Head of caudate nucleus (tissue), 42 donors: ENCODE measurements at places on chromosomes 7 and 10.

DNA sequence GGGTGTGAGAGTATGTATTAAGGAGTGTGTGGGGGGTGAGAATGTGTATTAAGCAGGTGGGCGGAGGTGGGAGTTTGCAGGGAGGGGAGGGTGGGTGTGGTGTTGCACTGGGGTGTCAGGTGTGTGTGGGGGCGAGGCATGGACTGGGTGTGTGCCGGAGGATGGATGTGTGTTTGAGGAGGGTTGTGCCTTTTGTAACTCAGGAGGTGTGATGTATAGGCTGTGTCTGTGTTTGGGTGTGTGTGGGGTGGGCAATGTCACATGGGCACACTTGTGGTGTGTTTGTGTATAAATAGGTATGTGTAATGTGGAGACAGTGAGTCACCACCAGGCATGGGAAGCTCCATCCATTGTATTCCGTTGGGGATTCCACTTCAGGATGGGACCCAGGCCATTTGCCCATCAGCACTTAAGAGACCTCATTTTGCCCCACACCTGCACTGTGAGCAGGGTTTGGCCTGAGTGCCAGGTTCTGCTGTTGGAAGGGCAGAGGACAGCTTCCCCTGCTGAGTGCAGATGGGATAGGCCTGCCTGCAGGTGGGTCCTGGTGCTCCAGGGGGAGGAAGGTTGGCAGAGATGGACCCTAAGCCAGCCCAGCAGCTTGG is 5.8 kb downstream of the UNC5B start:
- DNase-seq: no peak

DNA sequence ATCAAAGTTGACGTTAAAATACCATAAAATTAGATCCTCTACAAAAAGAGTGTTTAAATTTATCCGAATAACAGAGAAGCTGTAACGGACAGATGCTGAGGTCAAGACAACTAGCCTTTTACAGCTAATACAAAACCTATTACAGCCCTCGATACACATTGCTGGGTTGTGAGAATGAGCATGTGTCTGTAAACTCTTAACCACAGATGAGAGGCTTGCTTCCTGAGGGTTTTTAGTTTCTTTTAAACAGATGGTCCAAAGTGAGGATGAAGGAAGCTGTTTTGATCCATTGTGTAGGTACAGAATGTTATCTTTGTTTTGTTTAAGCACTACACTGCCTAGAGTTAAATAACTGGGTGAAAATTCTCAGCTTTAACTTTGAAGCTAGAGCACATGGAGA is 578.2 kb downstream of the PARD3 start:
- DNase-seq: no peak

DNA sequence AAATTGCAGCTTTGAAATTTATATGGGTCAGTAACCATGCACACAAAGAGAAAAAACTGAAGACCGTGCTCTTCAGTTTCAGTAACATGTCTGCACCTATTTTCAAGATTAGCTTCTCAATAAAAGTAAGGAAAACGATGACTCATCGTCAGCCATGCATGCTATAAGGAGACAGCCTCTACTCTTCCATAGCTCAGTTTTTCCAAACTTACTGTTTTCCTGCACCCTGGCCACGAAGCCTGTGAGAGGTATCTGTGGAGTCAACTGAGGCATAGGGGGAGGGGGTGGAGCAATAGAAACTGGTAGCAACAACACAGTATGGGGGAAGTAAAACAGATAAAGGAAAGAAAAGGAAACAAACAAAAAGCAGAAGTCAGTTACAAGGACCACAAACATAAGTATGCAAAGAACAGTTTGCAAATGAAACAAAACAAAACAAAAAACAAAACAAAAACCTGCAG is 58.0 kb downstream of the PDSS1 start:
- DNase-seq: no peak

GRCh38 chr10:9166770-9167169 is 1112.3 kb downstream of the GATA3 start:
- DNase-seq: no peak

DNA sequence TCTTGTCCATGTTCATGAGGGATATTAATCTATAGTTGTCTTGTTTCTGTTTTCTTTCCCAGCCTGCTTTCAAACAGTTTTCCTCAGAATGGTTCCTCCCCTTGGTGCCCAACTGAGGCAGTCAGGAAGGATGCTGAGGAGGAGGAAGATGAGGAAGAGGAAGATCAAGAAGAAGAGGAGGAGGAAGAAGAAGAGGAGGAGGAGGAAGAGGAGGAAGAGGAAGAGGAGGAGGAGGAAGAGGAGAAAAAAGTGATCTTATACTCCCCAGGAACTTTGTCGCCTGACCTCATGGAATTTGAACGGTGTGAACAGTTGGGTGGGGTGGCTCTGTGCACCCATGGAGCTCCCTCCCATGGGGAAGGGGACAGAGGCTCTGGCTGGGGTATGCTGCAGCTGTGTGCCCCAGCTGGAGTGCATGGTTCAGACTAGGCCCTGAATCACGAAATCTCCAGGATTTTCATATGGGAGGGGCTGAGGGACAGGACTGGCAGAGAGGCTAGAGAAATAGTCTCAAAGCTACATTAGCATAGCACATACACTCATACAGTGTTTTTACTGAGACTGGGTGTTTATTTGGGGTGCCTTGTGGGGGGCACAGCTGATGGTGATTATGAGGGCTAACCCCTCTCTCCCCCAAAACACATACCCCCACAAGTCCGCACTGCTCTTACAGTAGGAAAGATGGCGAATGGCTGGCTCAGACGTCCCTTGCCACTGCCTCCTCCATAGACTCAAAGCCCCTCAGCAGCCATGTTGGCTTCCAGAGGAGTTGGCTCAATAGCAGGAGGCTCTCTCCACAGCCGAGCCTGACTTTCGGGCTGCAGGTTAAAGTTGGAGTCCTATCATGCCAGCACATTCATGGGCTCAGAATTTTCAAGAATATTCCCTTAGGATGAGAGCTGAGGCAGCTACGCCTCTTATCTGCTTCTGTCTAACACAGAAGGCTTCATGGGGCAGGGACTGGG is 11.9 kb downstream of the STRA8 start:
- no peak for DNase-seq

DNA sequence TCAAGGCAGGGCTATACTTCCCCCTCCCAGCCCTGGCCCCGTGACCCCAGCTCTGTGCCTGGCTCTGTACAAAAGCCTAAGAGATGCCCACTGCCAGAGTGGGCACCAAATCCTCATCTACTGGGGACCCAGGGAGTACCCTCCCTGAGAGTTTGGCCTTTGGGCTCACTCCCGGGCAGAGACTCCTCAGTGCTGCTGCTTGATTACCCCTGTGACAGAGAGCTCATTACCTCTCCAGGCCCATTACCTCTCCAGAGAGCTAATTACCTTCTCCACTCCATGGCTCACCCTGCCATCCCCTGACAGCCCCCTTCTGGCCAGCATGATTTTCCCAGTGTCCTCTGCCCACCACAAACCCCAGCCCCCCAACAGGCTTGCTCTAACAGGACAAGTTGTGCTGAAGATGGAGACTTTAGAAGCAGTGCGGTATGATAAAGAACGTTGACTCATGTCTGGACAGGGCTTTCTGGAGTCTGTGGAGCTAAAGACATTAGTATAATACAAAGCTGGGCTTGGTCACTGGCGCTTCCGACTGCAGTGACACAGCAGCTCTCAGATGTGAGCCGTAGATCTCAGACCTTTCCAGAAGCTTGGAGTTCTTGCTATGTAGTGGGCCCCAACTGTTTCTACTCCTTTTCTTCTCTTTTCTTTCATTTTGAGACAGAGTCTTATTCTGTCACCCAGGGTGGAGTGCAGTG is 111.3 kb upstream of the KCTD7 start:
- DNase-seq: no peak

- no peak for DNase-seq
These were observed 19.9 kb upstream of the HOXA13 start for GRCh38 chr7:27219821-27220220.

- no peak for DNase-seq
These were observed 1.2 kb downstream of the FOXK1 start for GRCh38 chr7:4683043-4683883.

GRCh38 chr10:43921478-43921877 is 272.8 kb upstream of the ZNF32 start:
- DNase-seq: no peak

GRCh38 chr10:122078965-122079795 is 90.2 kb downstream of the TACC2 start:
- DNase-seq: no peak

GRCh38 chr7:158023157-158023556 is 564.5 kb downstream of the PTPRN2 start:
- DNase-seq: no peak

DNA sequence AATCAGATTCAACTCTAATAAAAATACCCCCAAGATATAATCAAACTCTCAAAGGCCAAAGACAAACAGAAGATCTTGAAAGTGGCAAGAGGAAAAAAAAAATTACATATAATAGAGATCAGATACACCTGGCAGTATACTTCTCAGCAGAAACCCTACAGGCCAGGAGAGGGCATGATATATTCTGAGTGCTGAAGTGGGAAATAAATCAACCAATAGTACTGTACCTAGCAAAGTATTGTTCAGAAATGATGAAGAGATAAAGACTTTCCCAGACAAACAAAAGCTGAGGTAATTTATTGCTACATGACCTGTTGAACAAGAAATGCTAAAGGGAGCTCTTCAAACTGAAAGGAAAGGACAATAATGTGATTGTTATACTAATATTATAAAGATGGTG is 291.9 kb downstream of the SH2D4B start:
- DNase-seq: no peak

- no peak for DNase-seq
These were observed 603.8 kb upstream of the LRRTM3 start for GRCh38 chr10:66321723-66322665.

- DNase-seq: no peak
These were observed 72.3 kb downstream of the ELMO1 start for GRCh38 chr7:37376386-37376785.

- DNase-seq: no peak
These were observed 36.8 kb downstream of the AVL9 start for GRCh38 chr7:32532086-32532485.

DNA sequence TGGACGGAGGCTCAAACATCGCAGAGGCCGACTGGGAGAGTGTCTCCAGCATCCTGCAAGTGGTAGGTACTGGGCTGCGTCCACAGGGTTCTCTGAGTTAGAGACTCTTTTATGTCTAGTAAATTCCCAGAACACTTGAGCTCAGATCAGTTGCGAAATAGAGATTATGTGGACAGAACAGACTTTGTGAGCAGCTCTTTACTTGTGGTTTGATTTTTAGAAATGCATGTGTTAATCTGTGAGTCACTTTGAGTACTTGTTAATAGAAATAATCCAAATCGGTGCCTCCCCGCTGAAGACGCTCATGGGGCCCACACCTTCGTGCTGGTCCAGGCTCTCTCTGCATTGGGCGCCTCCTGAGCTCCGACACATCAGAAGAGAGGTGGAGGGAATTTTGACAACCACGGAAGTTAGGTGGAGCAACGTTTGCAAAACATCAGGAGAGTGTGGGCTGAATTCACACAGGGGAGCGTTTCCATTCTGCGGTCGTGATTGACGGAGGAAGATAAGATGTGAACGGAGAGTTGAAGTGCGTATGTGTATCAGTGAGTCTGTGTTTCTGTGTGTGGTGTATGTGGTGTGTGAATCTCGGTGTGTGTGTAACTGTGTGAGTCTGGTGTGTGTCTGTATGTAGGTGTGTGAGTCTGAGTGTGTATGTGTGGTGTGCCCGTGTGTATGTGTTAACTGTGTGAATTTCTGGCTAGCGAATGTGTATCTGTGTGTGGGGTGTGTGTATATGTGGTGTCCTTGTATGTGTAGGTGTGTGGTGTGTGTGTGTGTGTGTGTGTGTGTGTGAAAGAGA is 32.1 kb downstream of the PFKP start:
- DNase-seq: no peak

- peak; percentile 74 for DNase-seq
These were observed 83.7 kb upstream of the BET1 start for GRCh38 chr7:94087664-94088352.

GRCh38 chr7:76304888-76305375 is 2.5 kb downstream of the HSPB1 start:
- peak; percentile 68 for DNase-seq

DNA sequence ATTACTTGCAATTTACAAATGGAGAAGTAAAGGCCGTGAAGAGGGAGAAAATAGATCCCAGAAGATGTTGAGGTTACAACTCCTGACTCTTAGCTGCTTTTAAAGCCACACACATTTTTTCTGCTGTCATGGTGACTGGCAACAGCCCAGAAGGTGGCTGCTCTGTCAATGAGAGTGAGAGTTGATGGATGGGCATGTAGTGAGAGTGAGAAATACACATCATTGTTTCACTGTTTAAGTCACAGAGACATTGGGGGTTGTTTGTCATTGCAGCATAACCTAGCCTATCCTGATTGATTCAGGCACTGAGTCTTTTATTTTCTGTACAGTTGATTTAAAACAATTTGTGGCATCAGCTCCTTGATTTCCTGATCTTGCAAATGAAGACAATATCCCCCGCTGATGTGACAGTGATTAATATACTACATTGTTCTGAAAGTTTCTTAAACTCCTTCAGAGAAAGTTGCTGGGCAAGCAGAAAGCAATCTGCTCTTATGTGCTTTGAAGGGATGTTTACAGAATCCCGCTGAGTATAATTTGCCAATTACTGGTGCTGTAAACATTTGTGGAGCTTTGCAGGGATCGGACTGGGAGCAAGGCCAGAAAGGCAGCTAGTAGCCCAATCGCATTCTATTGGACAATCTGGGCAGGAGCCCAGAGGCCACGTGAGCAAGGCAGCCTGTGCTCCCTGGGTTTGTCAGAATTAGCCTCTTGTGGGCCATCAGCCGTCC is 229.6 kb downstream of the PRPF18 start:
- DNase-seq: peak; percentile 65

DNA sequence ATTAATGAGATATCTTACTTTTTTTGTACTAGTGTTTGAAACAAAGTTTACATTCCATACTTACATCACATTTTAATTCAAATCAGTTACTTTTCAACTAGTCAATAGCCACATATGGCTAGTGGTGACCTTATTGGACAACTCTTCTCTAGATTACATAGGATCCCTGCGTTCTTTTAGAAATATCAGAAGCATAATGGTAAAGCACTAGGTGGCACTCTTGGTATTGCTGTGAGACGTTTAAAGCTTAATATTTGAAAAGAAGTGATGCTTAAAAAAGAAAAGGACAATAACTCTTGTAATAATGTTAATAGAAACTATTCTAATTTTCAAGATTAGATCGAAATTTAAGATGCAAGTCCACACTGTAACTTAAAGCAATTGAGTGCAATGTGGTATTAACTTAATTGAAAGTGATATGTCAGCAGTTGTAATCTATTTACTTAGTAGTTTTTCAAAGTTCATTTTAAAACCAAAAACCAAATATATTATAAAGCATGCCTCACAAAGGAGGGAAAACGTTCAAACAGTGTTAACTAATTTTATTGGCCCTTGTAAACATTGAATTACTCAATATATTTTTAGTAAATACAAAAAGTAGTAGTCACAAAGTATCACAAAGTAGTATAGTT is 339.1 kb downstream of the ATRNL1 start:
- DNase-seq: no peak

DNA sequence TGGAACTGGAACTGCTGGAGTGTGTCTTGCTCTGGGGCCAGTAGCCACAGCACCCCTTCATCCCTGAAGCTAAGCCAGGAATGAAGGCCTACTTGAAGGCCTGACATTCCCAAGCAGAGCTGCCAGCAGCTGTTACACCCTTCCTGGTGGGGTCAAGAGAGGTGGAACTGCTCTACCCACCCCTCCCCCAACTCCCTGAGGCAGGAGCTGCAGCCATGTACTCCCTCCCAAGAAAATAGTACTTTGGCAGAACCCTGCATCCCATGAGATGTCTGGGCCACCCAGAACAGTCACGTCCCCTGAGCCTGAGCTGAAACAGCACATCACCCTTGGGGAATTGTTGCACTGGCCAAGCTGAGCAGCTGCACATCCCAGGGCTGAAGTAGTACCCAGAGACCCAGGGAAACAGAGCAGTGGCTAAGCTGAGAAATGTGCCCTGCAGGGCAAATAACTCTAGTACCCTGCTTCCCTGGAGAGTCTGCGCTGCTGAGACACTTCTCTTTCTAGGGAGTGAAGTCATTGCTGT is 63.4 kb upstream of the PLA2G12B start:
- no peak for DNase-seq
